ENCODE measurements at places on chromosomes 3 and 15.

DNA sequence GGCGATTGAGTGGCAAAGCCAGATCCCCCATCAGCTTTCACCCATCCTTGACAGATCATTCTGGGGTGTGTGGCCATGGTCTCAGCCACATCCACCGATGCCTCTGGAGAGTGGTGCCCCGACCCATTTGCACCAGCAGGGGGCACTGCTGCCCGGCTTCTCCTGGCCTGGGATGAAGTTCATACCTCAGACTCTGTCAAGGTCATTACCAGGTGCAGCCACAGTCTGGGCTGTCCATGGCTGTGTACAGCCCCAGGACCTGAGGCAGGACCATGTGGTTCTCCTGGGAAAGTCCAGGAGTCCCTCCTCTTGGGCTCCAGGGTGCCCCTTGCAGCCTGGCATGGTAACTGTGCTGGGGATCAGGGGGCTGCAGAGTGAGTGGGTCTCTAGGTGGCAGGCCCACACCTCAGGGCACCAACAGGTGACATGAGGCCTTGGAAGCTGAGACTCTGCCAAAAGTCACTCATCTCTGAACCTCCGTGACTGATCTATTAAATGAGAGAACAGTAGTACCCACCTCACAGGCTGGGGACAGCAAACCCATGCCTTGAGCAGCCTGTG is 67.2 kb downstream of the CACNA2D2 start:
- DNase-seq: no peak

GRCh38 chr15:63491979-63492378 is 12.4 kb upstream of the USP3 start:
- no peak for DNase-seq

- no peak for DNase-seq
These were observed 3.3 kb downstream of the SCAMP2 start for GRCh38 chr15:74869726-74870407.

GRCh38 chr3:170680593-170680992 is 94.7 kb upstream of the SLC7A14 start:
- no peak for DNase-seq

DNA sequence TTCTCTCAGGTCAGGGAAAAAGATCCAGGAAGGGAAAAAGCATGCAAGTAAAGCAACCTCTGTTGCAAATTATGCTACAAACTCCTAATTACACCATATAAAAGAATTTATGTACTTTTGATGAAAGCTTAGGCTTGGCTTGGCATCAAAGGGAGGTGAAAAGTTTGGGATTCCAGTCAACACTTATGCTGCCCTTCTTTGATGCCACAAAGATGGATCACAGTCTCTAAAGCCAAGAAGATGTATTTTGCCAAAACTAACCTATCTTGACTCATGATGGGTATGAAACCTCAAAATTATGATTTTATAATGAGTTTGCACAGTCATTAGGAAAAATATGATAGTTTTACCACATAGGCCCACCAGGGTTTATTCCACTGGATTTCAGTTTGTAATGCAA is 101.0 kb upstream of the CCDC80 start:
- no peak for DNase-seq

- DNase-seq: no peak
These were observed 24.2 kb downstream of the MITF start for GRCh38 chr3:69763458-69763857.

DNA sequence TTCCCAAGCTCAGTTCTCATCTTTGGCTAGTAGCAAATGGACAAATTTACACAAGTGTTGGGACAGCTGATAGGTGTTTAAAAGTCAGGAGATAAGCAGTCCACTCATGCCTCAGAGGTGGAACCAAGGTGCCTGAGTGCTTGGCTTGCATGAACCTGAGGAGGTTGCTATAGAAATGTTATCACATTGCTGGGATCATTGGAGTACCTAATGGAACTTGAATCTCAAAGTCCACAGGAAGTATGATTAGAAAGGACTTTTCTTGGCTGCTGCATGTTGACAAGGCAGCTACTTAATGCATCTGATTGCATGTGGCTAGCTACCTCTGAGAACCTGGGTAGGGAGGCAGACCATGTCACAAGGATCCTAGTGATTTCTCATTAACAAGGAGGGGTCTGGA is 39.5 kb upstream of the C3orf80 start:
- no peak for DNase-seq

All from NCI-H1417 treated with DMSO at 0.1 percent for 48 hours (cell line).